Stimulated activated CD4-positive, alpha-beta T cell treated with anti-CD3 and anti-CD28 coated beads, Interleukin-1b, Interleukin-23, amount 100 ng/mL, for 24 hours (primary cell): ENCODE measurements at places on chromosomes 16 and 17.

- DNase-seq, result no peak
These were observed 54.4 kb upstream of the RCVRN start for GRCh38 chr17:9959377-9959981.

GRCh38 chr17:49783071-49783715 lies 5.3 kb upstream of the KAT7 start:
- no peak for DNase-seq

DNA sequence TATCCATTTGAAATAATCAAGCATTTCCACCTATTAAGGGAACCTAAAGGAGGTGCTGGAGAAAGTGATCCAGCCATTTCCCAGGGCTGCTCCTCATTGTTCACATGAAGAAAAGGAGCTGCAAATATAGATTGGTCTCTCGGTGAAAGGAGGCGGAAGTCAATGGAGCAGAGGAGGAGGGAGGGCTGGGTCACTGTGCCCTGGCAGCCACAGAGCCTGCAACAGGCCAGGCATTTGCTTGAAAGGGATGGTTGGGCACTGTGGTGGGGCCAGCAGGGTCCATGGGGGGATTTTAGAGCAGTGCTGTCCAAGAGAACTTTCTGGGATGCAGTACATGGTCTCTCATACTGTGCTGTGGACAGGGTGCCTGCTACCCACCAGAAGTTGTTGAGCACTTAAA lies 173.2 kb downstream of the CYLD start:
- DNase-seq, result no peak

DNA sequence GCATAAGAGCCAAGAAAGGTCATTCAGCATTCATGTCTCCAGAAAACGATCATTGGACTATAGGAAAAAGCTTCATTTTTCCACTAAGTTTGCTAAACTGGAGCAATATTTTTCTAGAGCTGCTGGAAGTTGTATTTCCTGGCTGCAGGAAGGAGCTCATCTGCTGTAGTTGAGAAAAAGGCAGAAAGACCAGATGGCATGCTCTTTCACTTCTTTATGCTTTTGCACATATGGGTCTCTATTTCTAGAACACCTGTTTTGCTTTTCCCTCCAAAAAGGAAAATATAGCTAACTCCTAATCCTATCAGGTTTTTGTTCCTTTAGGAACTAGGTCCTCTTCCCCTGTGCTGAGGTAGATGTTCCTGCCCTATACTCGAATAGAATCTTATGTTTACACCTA lies 61.9 kb upstream of the HLF start:
- no peak for DNase-seq

DNA sequence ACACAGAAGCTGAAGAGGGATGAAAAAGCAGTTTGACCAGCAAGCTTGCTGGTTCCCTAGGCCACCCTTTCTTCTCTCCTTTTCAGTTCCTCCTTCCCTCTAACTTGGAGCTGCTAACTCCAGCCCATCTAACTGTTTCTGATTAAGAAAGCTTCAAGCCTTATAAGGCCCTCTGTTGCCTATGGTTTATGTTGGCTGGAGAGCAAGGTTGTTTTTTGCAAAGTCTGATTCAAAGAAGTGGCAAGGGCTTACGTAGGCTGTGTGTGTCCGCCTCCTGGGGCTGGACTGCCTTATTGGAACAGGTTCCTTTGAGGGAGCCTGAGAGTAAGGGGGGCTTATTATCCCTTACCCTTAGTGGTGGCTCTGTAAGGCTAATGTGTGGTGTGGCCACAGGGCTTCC lies 7.1 kb downstream of the AKAP1 start:
- no peak for DNase-seq

DNA sequence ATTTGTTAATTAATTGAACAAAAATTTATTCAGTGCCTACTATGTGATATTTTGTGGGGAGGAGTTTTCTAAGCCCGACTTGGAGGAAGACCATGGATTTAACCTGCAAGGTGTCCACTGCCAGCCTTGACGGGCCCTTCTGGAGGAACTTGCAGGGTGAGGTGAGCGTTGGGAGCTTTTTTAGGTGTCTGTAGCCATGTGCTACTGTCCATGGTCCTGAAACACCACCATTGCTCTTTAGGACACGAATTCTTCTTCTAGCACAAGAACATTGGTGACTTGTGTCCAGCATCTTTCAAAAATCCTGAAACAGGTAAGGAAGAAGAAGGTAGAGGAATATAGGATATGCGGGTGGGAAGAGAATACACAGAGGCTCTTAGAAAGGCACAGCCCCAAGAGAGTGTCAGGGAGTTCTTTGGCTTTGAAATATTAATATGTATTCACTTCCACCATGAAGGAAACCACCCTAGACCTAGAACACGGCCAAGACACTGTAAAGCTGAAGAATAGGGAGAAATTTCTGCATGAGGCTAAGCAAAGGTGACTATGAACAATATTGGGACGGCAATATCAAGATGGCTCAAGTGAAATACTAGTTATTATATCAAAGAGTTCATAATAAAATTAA lies 27.9 kb upstream of the OR4D1 start:
- DNase-seq, result peak; percentile 16

DNA sequence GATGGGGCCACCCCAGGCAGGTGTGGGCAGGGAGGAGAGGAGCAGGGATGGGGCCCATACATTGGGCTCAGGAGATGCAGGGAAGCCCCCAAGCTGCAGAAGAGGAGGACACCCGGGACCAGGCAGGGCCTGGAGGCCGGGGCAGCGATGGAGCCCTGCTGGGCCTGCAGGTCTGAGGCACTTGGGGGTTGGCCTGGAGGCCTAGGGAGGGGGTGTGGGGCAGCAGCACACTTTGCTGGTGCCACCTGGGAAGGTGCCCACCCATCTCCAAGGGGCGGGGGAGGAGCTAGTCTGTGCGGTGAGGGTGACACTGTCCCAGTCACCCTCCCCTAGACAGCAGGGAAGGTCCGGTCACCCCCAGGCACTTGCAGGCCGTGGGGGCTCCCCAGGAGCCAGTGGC lies 6.4 kb upstream of the CCDC57 start:
- DNase-seq, result no peak

- no peak for DNase-seq
These were observed 40.7 kb downstream of the PRAC1 start for GRCh38 chr17:48681609-48682008.

GRCh38 chr16:1310832-1311200 lies 1.4 kb downstream of the UBE2I start:
- no peak for DNase-seq

GRCh38 chr17:7882068-7882467 lies 6.5 kb upstream of the CHD3 start:
- DNase-seq, result no peak
